ENCODE measurements at places on chromosomes 5 and 9.

DNA sequence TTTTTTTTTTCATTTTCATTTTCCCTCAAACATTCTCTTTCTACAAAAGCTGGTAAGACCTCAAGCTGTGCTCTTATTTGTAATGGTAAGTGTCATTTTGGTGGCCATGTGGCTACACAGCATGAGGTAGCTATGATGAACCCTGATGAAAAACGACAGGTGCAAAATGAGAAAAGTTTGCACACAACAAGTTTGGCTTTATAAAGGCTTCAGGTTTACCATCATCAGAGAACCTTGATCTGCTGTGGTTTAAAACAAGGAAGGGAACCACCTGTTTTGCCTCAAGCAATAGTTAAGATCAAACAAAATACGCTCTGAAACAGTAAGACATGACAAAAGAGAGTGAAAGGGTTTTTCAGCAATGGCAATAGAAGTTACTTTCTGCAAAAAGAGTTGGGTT is 1124.6 kb upstream of the ACO1 start:
- DNase-seq: no peak

DNA sequence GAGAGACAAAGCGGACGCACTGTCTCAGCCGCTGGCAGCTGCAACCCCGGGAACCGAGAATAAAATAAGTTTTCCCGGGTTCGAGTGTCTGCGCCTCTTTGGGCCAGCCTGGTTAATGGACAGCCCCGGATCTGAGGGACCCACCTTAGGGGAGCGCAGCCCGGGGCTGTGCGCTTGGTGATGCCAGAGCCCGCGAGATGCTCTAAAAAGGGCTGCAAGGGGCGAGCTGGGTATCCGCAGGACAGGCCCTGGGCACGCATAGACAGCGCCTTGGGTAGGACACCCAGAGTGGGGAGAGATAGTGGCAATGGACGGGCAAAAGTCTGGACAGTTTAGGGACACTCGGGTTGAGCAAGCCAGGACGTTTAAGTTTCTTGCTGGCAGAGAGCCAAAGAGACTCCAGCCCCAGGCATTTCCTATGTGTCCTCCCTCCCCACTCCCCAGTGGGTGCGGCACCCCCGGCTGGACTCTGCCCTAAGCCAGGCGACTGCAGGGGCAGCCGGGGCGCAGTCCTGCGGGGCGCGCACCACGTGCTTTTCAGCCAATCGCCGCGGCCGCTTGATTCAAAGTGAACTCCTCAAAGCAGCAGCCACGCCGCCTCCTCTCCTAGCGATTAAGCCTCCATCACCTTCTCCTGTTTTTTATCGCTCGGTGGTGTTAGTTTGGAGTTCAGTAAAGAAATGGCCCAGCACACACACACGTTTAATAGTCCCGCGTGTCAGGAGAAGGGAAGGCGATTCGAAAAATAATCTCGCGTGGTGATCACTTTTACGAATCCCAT is 616 bp upstream of the ENC1 start:
- no peak for DNase-seq

DNA sequence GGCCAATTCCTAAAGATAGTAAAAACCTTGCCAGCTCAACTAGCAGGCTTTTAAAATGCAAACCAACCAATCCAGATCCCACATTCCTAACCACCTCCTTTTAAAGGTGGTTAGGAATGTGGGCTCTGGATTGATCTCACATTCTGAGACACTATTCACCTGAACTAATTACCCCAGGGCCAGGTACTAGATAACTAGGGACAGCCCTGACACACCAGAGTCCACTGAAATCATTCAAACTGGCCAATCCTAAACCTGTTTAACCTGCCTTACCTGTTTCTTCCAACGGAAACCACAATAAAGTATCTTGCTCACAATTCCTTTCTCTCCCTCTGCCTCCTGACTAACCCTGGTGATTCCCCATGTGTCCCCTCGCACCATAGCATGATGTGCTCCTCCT is 168.3 kb upstream of the DMAC1 start:
- DNase-seq: no peak

DNA sequence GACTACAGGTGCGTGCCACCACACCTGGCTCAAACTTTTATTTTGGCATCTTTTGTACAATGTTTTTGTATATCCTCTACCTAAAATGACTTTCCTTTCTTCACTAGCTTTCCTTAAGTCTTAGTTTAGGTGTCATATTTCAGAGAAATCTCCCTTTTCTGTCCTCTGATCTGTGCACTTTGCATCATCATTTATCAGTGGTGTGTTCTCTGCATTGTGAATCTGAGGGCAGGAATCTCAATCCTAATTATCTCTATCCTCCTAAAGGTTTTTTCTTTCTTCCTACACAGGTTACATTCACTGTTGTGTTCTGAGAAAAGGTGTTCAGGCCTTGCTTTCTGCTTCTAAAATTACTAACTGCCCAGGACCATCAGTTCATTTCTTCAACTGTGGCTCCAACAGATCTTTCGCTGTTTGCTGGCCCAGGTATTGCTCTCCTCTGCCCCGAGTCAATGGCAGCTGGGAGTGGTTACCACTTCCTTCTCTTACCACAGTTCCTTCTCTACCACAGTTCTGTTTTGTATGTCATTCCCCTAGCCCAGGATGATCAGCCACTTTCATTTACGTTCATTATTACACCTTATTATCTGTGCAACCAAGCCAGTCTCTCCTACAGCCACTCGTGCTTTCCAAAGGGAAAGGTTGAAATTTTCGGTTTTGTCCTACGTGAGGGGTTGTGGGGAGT is 14.0 kb downstream of the TGFBR1 start:
- DNase-seq: peak; percentile 29

- DNase-seq: no peak
Observed at GRCh38 chr9:75039009-75039408, 10.9 kb upstream of the CARNMT1 start.

DNA sequence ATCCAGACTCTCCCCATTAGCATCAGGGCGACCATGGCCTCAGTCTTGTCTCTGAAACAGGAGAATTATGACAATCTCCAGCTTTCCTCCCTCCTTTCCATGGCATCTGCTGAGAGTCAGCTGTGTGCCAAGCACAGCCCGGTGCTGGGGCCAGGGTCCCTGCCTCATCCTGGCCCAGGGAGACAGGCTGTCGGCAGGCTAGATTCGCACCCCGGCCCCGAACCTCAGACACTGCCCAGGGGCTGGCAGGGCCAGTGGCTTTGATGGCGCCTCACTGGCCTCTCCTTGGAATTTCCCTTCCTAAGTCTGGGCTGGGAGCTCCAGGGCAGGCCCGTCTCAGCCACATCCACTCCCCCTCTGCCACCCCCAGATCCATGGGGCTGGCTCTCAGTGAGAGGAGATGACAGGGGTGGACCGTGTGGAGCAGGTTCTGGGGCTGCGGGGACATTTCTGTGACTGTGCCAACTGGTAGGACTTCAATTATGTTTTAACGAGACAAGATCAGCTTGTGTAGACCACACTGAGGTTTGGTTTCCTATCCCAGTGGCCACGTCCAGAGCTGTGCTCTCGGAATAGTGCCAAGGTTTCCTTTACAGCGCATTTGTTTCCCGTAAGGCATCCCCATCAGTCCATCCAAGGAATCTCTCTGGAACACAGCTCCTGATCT is 15.5 kb downstream of the FAM163B start:
- no peak for DNase-seq

GRCh38 chr5:74940782-74941353 is 74.7 kb upstream of the FAM169A start:
- DNase-seq: no peak

- DNase-seq: no peak
Observed at GRCh38 chr9:116090030-116090770, 63.4 kb upstream of the PAPPA start.

- no peak for DNase-seq
Observed at GRCh38 chr5:5542654-5543053, 120.2 kb downstream of the ICE1 start.

DNA sequence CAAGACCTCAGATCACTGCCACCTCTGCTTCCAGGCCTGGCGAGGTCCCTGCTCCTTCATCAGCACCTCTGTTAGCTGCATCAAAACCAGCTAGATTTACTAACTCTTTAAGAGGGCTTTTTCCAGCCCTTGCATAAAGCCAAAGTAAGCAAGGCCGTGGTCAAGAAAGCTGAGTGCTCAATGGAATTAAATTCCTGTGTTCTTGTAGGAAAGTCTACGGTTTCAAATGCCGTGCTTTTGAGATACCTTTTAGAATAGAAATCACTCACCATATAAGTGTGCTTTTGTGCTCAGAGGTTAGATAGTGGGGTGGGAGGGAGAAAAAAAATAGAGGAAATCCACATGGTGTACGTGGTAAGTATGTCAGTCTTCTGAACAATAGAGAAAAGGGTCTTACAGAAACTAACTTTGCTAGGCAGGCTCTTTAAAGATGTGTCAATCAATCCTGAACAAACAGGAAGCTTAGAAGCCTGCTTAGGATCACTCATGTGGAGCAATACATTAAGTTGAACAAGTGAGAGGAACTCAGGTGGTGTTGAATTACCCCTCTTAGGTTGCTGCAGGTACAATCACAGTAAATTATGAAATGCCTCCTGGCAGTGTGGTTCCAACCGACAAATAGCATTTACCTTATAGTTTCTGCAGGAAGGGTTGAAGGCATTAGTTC is 79.7 kb downstream of the SEMA6A start:
- DNase-seq: no peak

DNA sequence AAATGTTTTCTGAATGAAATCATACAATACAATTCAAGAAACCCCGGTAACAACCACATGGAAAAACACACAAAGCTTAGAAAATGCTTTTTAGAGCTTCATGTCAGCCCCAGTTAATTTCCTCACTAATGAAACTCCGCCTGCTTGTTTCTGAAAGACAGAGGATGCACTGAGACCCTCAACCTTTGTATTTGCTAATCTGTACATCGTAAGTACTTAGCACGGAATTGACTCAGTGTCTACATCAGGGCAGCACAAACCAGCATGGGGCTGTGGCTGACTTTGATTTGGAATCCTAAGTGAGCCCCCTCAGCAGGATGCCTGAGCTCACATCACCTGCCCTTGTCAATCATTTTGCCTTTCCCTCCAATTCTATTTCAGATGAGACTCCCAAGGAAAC is 499.1 kb upstream of the MPDZ start:
- no peak for DNase-seq

- DNase-seq: no peak
Observed at GRCh38 chr5:167561796-167562195, 729.6 kb upstream of the WWC1 start.

GRCh38 chr9:90684736-90685135 is 42.1 kb upstream of the DIRAS2 start:
- DNase-seq: no peak

DNA sequence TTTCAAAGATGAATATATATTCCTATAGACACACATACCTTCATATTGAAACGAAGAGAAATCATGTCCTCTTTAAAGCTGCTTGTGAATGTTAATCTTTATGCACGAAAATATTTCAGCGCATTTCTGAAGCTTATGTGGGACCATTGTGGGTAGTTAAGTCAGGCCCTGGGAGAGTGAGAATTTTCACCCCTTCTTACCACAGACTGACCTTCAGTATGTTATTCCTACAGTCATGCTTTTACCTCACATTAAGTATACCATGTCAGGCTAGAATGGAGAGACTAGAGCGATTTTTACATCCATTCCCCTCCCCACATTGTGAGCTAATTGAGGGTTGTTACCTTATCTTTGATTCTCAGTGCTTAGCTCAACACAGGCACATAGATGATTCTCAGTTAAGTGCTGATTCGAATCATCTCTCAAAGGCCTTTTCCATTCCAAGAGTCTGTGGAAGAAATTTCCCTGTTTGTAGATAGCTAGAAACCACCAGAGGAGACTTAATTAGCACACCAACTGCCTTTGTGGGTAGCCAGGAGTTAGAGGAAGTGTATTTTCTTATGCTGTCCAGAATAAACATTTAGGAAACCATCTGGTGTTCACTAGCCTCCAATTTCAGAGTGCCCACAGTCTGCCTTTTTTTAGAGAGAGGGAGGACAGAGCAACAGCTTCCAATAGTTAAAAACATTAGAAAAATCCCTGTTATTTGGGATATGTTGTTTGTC is 110.5 kb downstream of the MEGF10 start:
- DNase-seq: no peak

GRCh38 chr9:89850631-89851325 is 246.0 kb downstream of the GADD45G start:
- no peak for DNase-seq

- no peak for DNase-seq
Observed at GRCh38 chr9:100999906-101000544, 28.5 kb upstream of the PLPPR1 start.

DNA sequence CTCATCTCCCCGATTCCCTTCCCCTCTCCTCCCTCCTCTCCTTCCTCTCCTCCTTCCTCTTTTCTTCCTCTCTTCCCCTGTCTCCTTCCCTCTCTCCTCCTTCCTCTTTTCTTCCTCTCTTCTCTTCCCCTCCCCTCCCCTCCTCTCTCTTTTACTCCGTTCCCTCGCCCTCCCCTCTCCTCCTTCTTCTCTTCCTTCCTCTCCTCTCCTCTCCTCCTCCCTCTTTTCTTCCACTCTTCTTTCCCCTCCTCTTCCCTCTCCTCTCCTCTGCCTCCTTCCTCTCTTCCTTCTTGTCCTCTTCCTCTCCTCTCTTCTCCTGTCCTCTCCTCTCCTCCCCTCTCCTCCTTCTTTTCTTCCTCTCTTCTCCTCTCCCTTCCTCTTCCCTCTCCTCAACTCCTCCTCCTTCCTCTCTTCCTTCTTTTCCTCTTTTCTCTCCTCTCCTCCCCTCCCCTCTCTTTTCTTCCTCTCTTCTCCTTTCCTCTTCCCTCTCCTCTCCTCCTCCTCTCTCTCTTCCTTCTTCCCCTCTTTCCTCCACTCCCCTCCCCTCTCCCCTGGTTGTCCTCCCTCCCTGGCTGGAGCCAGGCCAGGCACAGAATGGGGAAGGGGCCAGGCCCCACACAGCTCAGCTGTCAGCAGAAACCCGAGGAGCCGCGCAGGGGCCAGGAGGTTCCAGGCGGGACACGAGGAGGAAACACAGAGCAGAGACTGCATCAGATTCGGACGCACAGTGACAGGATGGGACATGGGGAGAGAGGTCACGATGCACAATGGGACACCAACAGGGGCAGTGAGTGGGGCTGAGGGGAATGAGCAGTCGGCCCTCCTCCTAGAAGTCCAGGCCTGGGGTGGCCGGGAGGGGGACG is 48.0 kb downstream of the CAMK2A start:
- DNase-seq: no peak

GRCh38 chr9:84285381-84285780 is 55.2 kb downstream of the SLC28A3 start:
- DNase-seq: no peak

GRCh38 chr9:37027582-37028419 is 6.3 kb downstream of the PAX5 start:
- DNase-seq: peak; percentile 88

DNA sequence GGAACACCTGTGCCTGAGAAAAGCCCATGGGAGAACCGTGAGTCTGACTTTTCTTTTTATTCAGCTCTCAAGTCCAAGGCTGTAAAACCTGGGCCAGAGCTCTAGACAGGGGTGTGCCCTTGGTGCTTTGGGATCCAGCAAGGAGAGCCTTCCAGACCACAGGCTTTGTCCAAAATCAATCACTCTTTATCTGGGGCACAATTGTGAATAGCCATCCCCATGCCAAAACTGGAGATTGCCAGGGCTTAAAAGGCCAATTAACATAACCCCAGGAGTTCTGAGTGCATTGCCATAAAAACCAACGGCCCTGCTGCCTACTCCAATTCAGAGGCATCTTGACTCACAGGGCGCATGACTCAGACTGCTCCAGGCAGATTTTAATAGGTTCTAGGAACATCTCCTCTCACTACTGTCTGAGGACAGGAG is 391.8 kb downstream of the ARHGEF28 start:
- DNase-seq: no peak

GRCh38 chr5:172971482-172971881 is 12.1 kb upstream of the ATP6V0E1 start:
- DNase-seq: no peak

Measured in GM19239 (cell line).